ENCODE measurements at places on chromosomes 6 and 20.

GRCh38 chr6:17812311-17812710 is 105.6 kb upstream of the NUP153 start:
- DNase-seq: no peak

DNA sequence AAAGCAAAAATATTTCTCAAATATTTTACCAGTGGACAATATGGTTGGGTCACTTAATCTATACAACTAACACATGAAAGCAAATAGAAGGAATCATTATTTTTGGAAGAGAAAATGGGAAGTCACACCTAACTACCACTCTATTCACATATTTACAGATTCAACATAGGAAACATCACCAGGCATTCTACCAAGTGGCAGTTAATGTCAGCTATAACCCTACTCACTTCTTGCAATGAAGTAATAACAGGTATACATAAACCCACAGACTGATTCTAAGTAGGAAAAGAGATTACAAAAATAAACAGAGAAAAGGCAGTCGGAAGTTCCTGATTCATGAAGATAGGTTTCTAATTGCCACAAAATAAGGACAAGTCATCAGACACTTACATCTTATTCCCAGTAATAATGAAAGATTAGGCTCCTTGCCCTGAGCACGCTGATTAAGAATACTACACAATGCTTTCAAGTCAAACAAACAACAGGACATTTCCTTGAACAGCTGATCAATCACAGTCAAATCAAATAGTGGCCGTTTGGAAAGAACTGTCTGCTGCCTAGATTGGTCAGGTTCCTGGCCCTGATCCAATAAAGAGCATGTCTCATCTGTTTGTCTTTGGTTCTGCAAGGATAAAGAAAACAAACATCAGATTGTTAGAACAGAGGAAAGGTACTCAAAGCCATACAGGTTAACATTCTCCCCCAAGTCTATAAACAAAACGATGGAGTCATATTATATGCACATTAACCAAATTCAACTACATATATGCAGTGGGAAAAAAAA is 79.2 kb upstream of the PLN start:
- no peak for DNase-seq

DNA sequence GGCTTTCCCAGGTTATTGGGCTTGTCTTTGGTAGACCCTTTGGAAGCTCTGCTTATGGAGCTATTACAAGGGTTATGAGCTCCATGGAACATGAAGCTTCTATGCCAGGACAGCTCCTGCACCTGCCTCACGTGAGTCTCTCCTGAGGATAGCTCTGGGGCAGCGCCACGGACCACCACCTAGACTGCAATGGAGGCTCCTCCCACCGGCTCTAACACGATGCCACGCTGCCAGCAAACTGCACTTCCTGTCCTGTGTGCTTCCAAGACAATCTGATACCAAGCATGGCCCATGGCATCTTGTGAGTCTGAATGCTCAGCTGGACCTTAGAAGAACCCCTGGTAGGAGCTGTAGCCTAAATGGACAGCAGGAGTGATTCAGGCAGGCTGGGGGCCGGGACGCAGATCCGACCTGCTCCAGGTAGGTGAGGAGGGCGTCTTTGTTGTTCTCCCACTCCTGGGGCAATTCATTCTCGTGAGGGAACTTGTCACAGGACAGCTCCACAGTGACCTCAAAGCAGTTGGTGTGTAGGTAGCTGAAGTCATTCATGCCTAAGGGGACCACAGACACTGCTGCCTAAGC is 5.5 kb downstream of the CPXM1 start:
- DNase-seq: no peak

DNA sequence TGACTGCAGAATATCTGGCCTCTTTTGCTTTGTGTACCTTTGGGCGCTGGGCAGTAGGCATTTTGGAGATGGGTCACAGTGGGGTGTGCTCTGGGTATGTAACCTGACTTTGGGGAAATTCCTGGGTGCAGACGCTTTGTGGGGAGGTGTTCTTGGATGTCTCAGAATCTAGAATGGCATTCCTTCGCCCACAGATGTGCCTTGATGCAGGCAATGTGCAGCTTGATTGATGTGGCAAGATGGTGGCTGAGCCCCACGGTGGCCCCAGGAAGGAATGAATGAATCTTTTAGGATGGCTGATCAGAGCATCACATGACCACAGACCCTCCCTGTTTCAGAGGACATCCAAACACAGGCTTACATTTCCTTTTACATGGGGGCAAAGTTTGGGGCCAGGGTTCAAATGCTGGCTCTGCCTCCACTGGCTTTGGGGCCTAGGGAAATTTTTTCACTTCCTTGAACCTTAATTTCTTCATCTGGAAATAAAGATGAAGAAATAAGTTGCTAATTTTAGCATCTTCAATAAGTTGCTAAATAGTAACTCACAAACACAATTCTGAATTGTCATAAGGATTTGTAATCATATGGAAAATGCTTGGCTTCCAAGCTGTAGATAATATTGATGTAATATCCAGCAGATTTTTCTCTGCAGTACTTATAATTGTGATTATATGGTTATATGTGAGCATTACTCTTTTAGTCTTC is 5.6 kb downstream of the PPP1R16B start:
- no peak for DNase-seq

DNA sequence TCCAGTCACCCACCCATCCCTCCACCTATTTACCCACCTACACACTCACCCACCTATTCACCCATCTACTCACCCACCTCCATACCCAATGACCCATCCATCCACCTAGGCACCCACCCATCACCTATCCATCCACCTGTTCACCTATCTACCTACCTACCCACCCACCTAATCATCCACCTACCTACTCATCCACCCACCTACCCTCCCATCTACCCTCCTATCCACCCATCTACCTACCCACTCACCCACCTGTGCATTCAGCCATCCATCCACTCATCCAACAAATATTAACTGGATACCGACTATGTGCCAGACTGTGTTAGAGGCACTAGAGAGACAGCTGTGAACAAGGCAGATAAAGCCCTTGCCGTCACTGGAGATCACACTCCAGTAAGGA is 40.3 kb downstream of the RSPO4 start:
- DNase-seq: no peak

GRCh38 chr6:164166996-164167395 is 752.5 kb downstream of the QKI start:
- no peak for DNase-seq

GRCh38 chr20:43863821-43864544 is 50.7 kb upstream of the TOX2 start:
- no peak for DNase-seq

DNA sequence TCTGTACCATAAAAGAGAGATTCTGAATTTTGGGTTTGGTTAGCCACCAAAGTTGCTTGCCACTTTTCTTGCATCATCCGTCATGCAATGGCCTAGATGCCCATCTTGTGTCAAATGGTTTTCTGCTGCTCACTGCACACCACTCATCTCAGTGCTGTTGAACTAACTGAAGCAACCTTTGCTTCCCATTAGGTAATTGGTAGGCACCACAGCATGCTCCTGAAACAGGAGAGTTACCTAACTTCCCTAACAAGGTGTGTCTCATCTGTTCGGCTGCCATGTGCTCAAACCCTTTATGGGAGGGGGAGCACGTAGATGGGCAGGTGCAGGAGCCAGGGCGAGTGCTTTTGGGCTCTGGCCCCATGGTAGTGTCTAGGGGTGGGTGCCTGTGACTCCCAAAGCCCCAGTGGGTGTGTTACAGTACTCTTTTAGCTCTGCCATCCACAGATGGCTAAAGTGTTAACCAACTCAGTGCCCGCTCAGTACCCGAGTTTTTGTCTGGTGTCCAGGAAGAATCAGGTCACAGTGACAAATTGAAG is 147.4 kb upstream of the SPACA1 start:
- no peak for DNase-seq

- no peak for DNase-seq
Observed at GRCh38 chr6:107620732-107621131, 130.8 kb downstream of the SOBP start.

DNA sequence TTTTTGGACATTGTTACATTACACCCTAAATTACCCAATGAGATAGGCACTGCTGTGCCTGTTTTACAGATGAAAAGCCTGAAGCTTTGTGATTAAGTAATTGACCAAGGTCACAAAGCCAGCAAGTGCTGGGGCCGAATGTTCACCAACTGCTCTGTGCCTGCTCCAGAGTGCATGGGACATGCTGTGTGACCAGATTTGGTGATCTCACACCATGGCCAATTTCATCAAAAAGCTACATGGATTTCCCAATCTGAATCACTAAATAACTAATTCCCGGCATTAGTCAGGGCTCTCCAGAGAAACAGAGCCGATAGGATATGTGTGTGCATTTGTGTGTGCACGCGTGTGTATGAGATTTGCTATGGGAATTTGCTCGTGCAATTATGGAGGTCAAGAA is 228.3 kb upstream of the ECI2 start:
- no peak for DNase-seq

- DNase-seq: no peak
Observed at GRCh38 chr6:106133040-106133439, 46.9 kb downstream of the PRDM1 start.

GRCh38 chr6:43772681-43773049 is 2.7 kb downstream of the VEGFA start:
- no peak for DNase-seq

- DNase-seq: no peak
Observed at GRCh38 chr6:157060440-157060952, 262.8 kb downstream of the TMEM242 start.

DNA sequence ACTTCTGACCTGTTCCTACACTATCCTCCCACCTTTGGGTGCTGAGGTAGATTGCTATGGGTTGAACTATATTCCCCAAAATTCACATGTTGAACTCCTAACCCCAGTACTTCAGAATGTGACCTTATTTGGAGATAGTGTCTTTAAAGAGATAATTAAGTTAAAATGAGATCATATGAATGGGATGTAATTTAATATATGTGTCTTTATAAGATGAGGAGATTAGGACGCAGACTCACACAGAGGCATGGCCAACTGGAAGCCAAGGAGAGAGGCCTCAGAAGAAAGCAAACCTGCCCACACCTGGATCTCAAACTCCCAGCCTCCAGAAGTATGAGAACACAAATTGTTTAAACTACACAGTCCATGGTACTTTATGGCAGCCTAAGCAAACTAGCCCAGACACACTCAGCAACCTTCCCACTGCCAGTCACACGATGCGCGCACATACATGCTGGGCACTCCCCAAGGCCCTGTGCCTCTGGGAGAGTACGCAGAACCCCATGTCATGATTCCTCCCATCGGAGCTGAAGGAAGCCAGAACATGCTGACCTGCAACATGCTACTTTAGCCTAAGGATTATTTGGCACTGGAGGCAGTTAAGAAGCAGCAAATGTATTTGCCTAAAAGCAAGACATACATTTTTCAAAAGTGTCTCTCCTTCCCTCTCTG is 8.9 kb upstream of the SLC22A1 start:
- no peak for DNase-seq

DNA sequence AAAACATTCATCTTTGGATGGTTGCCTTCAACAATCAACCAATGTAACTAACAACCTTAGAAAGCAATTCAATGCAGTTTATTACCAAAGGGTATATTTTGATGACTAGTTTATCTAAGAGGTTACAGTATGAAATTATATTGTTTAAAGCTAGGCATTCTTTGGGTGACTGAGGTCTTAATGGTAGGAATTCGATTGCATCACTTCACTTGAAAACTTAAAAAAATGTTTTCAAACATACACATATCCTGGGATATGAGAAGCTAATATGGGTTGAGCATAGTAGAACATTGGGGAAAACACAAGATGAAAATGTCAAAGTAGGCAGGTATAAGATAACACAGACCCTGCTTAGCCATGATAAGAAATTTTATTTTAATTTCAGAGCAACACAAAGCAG is 144.6 kb upstream of the BMP5 start:
- no peak for DNase-seq

- no peak for DNase-seq
Observed at GRCh38 chr20:48406498-48406897, 421.3 kb downstream of the PREX1 start.

GRCh38 chr6:104705095-104705707 is 154.5 kb downstream of the HACE1 start:
- no peak for DNase-seq

DNA sequence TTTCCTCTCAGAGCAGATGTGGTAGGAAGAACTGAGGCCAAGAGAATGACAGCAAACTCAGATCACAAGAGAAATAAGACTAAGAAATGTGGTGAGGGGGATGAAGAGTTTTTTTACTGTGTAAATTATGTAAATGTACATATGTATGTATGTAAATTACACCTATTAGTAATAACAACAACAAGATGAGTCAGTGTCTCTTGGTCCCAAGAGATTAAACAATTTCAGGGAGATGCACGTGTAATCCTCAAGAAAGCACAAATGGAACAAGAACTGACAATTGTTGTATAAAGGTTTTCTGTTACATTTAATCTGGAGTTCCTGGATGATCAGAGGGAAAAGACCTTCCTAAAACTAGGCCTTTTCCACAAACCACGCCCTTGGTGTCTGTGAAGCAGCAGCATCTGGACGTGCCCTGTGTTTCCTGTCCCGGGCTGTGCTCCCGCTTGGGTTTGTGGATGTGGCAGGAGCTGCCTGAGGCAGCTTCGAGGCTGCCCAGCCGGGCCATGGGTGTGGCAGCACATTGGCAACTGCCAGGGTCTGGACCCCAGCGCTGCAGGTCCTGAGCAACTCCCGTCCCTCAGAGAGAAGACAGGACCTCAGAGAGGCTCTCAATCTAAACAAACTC is 994 bp downstream of the CLDN20 start:
- no peak for DNase-seq

DNA sequence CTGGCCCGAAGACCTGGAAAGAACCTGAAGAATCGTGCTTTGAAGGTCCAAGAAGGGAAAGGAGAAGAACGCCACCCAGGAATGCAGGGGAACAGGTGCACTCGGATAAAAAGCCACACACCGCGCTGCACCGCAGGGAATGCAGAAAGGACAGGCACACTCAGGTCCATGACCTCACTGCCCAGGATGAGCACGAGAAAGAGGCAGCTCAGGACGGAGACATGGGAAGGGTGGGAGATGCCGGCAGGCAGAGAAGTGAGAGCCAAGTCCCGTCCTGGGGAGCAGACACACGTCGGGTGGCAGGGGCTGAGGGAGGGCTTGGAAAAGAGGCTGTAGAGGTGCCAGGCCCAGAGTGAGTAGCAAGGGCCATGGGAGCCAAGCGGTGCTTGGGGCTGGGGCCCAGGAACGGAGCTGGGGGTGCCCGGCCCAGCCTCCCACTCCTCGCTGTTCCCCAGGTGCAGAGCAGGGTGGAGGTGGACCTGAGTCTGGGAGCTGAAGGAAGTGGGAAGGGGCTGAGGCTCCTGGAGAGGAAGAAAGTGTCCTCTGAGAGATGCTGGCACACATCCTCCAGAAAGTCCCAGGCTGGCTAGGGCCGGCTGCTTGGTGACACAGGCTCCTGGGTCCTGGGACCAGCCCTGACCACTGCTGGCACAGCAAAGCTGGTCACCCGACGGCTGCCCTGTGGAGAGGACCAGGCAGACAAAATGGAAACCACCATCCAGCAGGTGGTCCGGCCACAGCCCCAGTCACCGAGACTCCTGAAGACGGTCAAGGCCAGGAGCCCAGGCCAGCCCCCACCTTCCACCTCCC is 91.3 kb downstream of the PSMB1 start:
- DNase-seq: no peak

Measured in Right ventricle myocardium inferior (tissue), 1 donor.